Common myeloid progenitor, CD34-positive (primary cell): ENCODE measurements at places on chromosomes 11 and 22.
A peak's percentile ranks its signal among the peaks of the same experiment; 100 is the strongest.

- peak; percentile 26 for DNase-seq
Measured at GRCh38 chr11:131609337-131609736, 238.9 kb downstream of the NTM start.

GRCh38 chr11:33258631-33259205 is 1.5 kb downstream of the HIPK3 start:
- DNase-seq = peak; percentile 43

GRCh38 chr11:75035911-75036565 is 47.3 kb downstream of the NEU3 start:
- DNase-seq = peak; percentile 23

GRCh38 chr11:69915501-69916250 is 96.5 kb upstream of the FGF3 start:
- peak; percentile 58 for DNase-seq

GRCh38 chr22:30056015-30056414 is 24.2 kb upstream of the HORMAD2 start:
- DNase-seq = no peak

DNA sequence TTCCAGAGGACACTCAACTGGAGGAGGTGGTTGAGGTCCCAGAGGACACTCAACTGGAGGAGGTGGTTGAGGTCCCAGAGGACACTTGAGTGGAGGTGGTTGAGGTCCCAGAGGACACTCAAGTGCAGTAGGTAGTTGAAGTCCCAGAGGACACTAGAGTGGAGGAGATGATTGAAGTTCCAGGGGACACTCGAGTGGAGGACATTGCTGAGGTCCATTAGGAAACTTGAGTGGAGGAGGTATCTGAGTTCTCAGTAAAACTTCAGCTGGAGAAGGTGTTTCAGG is 39.7 kb downstream of the ZNF195 start:
- DNase-seq = no peak

DNA sequence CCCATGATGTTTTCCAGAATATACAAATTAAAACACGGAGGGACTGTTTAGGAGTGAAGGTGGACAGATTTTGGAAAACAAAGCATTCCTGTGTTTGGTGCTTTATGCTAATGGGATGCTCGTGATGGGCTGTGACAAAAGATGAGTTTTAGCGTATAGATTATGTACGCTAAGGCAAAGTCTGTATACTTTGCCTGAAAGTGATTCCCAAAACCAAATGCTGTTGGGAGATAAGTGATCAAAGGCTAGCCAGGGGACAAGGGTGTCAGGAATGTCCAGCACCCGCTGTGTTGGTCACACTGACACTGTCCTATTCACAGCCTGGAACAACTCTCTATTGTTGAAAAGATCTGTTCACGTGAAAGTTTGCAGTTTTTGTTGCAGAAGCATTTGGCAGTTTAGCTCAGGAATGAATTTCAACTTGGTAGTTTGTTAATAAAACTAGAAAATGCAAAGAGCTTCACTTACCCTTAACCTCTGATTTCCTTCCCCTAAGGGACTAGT is 1.5 kb downstream of the JAM3 start:
- no peak for DNase-seq

- no peak for DNase-seq
Measured at GRCh38 chr11:96748639-96749370, 359.0 kb downstream of the JRKL start.
